Upper lobe of left lung (tissue), 6 donors: ENCODE measurements at places on chromosomes 7 and 10. TPM values are rescaled to one million over a fixed set of nuclear protein-coding genes. Genes with fewer than 3 reads are reported as not detected.

CRHR2 gene
- total RNA-seq: not detected

GPR15LG gene
- total RNA-seq: not detected

PIK3CG gene
- 8.7 TPM for total RNA-seq

PON1 gene
- 1.7 TPM for total RNA-seq

EPDR1 gene
- total RNA-seq: 69.1 TPM

GRCh38 chr7:141500608-141501007 is 50.6 kb upstream of the AGK start:
- no peaks in the 10 kb centered on the region for H3K36me3 ChIP-seq
- H3K4me1 ChIP-seq: no peaks in the 10 kb centered on the region
- no peak for DNase-seq
- H3K27me3 ChIP-seq: no peaks in the 10 kb centered on the region
- H3K4me3 ChIP-seq: no peak overlapping the region

PRKAG2 gene
- 20.6 TPM for total RNA-seq

ZMIZ1 gene
- 99.2 TPM for total RNA-seq

- H3K4me3 ChIP-seq: no peak overlapping the region
- H3K27ac ChIP-seq: peak overlapping the region; percentile 67
- no peaks in the 10 kb centered on the region for H3K36me3 ChIP-seq
- peak; percentile 67 for DNase-seq
These were observed 327.3 kb upstream of the NRP1 start for GRCh38 chr10:33661580-33662336.

CYP2W1 gene
- total RNA-seq: not detected

RBM28 gene
- total RNA-seq: 20.1 TPM
